ENCODE measurements at places on chromosomes 4 and X.

- DNase-seq: no peak
Measured at GRCh38 chrX:23497919-23498318, 163.3 kb downstream of the PTCHD1 start.

- DNase-seq: no peak
Measured at GRCh38 chr4:88027611-88028608, 20.5 kb downstream of the PKD2 start.

DNA sequence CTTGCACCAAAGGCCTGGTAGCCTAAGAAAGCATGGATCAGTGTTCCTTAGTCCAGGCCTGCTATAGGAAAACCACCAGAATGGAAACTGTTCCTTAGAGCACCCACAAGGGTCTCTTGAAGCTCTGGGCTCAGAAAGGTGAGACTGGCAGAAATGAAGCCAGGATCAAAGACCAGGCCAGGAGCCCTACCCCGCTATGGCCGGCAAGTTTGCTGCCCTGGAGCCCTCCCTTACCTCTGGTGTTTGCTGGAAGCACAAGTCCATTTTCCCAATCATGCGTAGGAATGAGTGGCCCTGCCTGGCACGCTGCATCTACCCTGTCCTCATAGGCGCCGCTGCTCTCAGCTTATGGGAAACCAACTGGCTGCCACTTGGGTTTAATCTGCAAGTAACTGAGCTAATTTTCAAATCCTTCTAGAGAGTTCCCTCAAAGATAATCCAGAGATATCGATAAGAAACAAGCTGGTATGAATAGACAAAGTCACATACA is 37.4 kb downstream of the BCOR start:
- DNase-seq: no peak

DNA sequence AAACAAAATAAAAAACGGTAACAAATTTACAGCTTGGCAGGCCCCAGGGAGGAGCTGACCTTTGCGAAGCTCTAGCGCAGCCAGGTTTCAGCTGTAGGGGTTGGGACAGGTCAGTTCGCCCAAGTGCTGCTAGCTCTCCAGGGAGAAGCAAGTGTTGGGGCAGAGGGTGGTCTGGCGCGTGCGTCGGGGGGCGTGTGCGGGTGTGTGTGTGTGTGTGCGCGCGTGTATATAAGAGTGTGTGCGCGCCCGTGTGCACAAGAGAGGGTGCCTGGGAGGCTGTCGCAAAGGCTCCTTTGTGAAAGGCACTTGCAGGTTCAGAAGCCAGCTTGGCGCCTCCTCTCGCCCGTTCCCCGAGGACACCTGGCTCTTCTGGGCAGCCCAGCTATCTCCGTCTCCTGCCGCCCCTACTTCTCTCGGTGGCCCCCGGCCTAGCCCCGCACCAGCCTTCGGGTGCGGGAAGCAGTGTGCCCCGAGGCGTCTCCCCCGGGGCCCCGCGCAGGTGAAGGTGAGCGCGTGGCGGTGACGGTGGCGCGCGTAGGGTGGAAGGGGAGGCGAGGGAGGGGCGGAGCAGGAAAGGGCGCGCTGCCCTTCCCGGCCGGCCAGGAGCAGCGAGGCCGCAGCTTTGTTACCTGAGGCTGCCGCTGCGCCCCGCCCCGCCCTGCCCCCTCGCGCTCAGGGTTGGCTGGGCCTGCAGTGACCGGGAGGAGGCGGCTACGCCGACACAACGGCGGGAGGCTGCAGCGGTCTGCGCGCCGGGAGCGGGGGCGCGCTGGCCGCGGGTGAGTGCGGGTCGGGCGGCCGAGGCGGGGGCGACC is at the start of gene FHDC1:
TSS of gene FHDC1 (plus strand) at position 693 of the 815 bp plus-strand sequence. CDS start 6,735 bp downstream, outside the sequence.
- no peak for DNase-seq

- DNase-seq: no peak
Measured at GRCh38 chr4:51836549-51836948, 6.4 kb upstream of the DCUN1D4 start.
